ENCODE measurements at places on chromosomes 11 and 22.

DNA sequence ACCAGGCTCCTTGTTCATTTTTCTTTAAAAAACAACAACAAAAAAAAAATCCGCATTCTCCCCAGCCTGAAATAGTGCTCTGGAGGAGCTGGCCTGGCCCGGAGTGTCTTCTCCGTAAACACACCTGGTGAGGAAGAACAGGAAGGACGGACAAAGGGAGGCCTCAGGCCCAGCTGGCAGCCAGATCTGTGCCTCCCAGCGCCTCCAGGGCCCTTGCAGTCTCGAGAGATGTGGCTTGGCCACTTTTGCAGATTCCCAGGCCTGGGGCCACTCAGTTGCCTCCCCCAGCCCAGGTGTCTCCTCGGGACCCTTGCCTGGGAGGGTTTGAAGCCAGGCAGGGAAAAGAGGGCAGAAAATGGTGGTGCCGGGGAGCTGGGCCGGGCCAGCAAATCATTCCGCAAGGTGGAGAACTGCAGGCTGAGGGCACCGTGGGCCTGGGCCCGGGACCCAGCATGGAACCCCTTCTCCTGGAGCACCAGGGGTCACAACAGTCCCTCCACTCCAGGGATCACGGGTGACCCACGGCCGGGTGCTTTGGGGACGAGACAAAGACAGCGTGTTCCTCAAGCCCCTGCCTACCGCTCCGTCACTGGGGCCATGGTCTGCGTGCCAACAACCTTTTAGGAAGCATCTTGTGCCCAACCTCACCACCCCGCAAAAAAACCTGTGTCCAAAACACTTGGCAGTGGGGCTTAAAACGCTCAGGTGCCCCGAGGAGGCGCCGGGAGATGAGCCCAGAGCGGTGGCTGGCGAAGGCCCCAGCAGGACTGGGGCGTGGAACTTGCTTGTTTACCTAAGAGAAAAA, 67.1 kb upstream of the WNT7B start:
- DNase-seq, result no peak

DNA sequence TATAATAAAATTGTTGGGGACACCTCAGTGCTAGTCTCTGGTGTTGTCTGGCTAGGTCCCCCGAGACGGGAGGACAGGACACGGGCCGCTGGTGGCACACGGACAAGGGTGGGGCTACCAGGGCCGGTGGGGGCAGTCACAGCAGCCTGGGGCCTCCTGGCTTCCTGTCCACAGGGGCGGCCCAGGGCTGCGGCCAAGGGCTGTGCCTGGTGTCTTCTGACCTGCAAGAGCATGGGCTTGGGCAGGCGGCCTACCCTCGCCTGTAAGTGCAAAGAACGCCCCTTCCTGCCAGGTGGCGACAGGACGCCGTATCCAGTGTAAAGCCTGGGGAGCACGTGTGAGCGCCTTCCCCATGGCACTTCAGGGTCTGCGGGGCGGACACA, 3.6 kb downstream of the LRFN4 start:
- DNase-seq, result no peak

GRCh38 chr11:92129811-92130210, 94.8 kb upstream of the FAT3 start:
- DNase-seq, result no peak

GRCh38 chr22:29912605-29913398, 29.8 kb downstream of the MTMR3 start:
- DNase-seq, result no peak

- DNase-seq, result no peak
Measured at GRCh38 chr11:65355776-65356393, 1.3 kb downstream of the TIGD3 start.

DNA sequence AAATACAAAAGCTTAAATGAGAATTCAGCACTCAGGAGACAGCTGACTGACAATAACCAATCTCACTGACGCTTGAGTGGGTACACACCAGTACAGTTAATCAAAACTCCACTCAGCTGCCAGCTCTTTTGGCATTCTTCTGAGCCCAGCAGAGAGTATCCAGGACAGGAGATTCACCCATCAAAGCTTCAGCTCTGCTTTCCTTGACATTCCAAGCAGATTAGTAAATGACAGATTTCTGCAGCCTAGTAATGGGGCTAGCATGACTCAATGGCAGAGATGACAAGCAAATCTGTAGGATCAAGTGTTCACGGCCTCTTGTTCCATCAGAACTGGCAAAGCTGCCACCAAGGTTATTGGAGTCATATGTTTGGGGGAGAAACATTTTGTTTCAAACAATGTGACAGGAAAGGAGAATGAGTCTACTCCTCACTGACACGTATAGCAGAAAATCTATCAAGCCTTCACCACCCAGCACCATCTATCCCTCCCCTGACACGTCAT, 420.0 kb downstream of the DYNC2H1 start:
- no peak for DNase-seq

DNA sequence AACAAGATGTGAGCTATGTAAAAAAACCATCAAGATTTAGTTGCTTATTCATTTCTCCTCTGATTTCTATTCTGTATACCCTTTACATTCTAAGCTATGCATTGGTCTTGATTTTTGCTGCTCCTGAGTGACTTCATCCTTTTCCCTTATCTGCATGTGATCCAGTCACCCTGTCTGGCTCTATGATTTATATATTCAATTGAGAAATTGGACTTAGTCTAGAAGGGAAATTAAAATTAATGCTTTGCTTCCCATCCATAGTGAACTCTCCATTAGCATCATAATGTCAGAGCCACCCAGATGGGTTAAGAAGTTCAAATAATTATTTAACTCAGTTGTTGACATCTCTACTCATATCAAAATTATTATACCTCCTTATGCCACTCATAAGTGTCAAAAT, 5.0 kb downstream of the JRKL start:
- DNase-seq, result no peak

- DNase-seq, result no peak
Measured at GRCh38 chr11:26974069-26974783, 19.7 kb upstream of the FIBIN start.

DNA sequence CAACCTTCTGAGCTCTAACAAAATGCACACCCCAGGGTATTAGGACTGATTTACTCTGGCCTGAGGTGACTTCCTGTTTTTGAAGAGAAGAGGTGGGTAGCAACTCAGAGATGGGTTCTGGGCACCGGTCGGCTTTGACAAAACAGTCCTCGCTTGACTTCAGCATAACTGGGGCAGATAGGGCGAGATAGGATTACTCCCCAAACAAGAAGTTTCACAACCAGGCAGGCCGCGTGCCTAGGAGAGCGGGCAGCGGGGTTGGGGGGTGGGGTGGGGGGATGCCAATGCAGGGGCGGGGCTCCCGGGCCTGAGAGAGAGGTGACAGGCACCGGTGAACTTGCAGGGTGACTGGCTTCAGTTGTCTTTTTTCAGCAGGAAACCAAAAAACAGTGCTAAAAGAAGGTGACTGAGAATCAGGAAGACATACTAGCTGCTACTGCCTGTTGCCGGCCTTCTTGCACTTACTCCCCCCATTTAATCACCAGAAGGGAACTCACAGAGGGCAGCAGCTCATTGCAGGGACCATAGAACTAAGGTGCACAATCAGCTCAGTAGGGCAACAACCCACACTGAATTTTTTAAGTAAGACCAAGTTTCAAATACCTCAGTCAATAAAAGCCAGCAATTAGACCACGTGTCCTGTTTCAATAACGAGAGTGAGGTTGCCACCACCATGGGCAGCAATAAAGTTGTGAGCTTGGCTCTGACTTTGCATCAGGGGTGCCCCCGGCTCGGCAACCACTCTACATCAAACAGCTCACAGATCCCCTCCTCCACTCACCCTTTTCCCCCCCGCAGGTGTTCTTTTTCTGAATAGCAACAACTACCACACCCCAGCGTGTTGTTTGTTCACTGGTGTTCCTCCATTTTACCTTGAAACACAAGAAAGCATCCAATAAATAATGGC, 37.2 kb upstream of the ETS1 start:
- DNase-seq, result peak; percentile 80

DNA sequence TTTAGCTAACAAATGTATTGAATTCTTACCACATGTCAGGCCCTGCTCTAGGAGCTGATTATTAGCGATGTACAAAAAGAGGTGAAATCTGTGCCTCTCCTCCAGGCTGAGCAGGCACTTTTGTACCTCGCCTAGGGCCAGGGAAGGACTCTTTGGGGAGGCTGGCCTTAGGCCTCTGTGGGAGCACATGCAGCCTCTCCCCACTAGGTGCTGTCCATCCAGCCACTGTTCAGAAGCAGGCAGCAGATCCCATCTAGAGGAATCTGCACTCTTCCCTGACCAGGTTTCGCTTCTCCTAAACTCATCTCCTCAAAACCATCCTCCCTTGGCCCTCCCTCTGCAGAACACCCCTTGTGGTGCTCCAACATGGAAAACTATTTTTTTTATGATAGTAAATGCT, 51.9 kb upstream of the WT1 start:
- DNase-seq, result no peak

DNA sequence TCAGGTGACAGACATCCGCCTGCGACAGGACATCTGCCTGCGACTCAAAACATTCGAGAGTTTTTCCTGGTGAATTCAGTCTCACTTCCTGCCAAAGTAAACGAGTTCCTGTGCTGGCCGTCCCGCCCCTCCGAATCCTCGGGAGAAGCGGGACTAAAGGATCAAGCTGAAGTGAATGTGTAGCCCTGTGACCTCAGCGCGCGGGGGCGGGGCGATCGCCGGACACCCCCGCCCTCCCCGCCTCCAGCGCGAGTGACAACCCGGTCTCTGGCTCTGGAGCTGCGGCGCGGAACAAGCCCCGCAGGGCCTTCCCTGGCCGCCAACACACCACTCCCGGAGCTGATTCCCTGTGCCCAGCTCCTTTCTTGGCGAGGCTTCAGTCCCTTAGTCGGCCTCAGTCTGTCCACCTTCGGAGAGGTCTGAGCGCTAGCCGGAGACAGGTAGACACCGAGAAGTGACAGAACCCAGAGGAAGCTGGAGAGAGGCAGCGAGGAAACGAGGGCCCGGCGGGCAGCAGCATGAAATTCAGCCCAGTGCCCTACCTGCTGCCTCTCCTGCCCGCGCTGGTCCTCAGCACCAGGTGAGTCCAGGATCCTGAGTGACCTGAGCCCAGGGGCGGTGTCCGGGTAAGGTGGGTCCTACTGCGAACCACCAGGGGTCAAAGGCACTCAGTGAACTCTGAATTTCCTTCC, 766.4 kb upstream of the LUZP2 start:
- DNase-seq, result no peak

DNA sequence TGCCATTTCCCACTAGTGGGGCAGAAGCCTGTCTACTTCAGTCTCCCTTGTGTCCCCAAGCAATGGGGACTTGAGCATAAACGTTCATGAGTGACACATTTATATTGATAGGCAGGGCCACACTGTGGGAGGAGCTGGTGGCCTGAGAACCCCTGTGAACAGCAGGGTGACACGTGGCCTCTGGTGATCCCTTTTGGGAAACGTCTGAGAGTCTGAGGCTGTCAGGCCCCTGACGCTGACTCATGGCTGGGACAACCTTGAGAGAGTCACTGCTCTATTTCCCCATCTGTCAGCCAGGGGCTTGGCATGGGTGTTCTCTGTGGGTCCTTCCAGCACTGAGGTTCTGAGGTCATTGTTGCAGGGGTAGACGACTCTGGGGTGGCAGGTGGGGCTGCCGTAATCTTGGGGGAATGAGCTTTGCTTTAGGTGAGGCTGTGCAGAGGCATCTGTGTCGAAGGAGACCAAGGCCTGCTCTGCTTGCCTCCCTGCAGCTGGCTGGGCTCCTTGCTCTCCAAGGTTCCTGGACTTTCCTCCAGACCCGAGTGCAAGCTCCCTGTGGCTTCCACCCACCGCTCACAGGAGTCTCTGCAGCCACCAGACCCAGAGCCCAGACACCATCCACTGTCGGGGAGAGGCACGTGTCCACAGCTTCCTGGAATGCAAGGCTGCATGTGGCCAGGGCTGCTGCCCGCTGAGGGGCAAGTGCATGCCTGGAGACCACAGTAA, 54.7 kb downstream of the SMIM38 start:
- DNase-seq, result no peak
